BJ (cell line): ENCODE measurements at places on chromosomes 4 and X.

DNA sequence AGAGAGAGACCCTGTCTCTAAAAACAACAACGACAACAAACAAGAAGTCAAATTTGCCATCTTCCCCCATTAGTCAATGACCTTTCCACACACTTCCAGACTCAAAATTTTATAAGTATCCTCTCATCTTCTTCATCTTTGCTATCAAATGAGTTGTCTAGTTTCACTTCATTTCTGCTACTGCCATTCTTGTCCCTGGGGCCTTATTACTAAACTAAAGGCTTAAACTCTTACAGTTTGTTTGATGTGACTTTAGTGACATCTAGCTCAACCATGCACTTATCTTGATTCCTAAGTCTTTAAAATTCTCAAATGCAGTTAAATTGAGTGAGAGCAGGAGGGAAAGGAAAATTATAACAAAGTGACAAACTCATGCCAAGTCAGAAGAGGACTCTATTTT is 271.8 kb upstream of the GK2 start:
- no peak for DNase-seq

DNA sequence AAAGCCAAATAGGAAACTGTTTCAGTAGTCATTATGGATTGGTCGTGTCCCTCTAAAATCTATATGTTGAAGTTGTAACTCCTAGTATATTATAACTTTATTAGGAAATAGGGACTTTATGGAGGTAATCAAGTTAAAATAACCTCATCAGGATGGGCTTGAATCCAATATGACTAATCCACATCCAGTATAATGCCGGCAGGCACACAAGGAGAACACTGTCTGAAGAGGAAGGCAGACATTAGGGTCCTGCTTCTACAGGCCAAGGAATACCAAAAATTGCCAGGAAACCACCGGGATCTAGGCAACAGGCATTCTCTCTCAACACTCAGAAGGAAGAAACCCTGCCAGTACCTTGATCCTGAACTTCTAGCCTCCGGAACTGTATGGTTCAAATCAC is 130.3 kb downstream of the ATP10D start:
- no peak for DNase-seq

DNA sequence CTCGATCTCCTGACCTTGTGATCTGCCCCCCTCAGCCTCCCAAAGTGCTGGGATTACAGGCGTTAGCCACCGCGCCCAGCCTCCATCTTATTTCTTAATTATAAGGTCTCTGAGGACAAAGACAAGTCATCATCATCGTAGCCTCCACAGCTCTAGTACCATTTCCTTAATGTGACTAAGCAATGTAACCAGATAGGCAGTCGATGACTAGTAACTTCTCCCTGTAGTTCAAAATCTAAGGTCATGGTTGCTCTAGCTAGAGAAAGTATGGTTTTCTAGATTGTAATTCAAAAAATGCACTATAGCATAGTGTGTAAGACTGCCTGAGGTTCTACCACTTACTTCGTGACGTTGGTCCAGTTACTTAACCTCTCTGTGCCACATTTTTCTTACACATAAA is 6.9 kb downstream of the SLC39A8 start:
- DNase-seq = no peak

DNA sequence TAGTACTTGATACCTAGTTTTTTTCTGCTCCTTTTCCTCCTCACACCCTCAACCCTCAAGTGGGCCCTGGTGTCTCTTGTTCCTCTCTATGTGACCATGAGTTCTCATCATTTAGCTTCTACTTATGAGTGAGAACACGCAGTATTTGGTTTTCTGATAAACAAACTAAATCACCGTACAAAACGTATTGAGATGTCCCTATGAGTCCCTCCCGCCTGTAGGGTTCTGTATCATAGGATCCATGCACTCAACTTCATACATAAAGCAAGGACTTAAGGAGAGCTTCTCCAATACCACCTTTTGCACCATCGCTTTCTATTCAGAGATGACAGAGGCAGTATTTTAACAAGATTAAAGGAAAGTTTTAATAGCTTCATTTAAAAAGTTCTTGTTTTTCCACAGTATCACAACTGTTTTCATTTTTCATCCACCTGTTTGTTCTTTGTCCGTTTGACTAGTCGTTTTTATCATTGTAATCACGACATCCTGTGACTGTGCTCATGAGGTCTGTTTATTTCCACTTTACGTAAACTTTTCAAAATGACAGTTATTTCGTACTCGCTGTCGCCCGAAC is 457 bp upstream of the RAB9A start:
- DNase-seq = no peak

- no peak for DNase-seq
Observed at GRCh38 chrX:11965436-11965835, 172.8 kb upstream of the FRMPD4 start.

DNA sequence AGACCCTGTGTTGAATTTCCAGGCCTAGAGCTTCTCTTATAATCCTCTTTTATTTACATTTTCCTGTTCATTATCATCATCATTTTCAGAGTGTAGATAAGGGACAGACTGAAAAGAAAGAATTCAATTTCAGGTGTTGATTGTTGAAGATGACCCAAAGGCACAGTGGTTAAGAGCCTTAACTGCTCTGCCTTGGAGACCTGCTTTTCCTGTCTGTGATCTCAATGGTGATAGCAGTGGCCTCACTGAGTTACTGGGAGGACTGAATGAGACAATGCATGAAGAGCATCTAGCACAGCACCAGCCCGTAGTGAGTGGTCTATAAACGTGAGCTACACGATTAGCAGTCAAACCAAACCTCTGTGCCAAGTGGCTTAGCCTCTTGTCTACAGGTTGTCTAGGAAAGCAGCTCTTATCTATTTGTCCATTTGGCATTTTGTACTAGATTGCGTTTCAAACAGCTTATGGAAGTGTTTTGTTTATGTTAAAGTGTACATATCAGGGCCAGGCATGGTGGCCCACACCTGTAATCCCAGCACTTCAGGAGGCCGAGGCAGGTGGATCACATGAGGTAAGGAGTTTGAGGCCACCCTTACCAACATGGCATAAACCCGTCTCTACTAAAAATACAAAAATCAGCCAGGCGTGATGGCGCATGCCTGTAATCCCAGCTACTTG is 41.5 kb downstream of the SETD7 start:
- no peak for DNase-seq

- no peak for DNase-seq
Observed at GRCh38 chrX:71606536-71607216, 11.6 kb downstream of the CXCR3 start.

DNA sequence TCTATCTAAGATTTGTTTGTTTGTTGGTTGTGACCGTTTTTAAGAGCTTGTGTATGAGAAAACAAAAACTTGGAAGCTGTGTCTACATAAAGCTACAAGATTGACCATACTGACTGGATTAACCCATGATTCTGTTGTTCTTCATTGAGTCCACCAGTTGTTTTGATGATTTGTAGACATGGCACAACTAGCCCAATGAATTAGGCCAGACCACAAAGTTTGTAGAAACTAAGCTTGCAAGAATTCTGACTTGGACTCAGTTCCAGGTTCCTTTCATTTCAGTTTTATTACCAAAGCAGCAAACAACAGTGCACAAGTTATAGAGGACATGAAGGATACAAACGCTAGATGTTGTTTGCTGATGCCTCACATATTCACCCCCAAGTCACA is 119.3 kb downstream of the RASGEF1B start:
- DNase-seq = peak; percentile 40

DNA sequence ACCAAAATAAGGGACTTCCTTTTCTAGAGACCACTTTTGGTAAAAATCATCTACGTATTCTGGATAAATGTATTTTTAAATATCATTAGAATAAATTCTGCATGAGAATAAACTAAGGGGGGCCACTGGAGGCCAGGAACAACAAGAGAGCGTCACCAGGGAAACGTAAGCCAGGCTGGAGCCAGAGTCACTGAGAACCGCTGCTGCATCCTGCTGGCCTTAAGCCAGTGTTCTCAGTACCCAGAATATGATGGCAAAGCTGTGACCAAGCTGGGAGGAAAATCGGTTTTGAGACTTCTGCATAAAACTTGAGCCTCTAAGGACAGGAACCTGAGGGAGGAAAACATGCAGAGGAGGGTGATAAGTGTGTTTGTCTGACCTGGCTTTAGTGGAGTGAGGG is 63.0 kb upstream of the FAM9A start:
- no peak for DNase-seq

- DNase-seq = no peak
Observed at GRCh38 chrX:122641826-122642225, 542.3 kb upstream of the GRIA3 start.

GRCh38 chrX:6708041-6708440 is 173.1 kb upstream of the VCX3A start:
- peak; percentile 4 for DNase-seq

DNA sequence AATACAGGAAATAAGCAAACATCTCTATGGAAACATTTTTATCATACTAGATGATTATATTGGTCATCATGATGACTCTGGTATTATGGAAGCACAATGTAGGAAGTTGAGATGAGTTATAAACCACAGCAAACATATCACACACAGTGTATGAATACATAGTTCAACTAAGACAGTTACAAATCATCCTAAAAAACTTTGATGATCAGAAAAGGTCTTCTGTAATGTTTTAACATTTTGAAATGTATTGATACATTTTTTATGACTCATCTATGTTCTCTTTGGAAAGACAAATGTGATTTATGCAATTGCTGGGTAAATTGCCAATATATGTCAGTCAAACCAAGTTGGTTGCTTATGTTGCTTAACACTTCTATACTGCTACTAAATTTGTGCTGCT is 4.8 kb downstream of the CXCL3 start:
- DNase-seq = no peak

DNA sequence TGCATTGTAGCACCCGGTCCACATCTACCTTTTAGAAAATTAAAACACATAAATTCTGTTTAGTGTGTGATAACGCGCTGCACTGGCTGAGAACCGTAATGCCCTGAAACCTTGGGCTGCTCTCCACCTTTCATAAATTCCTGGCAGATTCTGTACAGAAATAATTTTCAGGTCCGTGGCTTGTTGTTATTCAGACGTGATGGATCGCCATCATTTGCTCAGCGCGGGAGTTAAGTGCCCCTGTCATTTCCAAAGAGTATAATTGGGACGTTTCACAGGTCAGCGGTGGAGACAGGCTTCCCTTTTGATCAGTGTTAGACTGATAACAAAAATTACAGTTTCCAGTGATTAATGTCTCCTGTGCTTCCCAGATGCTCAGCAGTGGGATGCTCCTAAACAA is 16.5 kb downstream of the UVSSA start:
- DNase-seq = no peak

DNA sequence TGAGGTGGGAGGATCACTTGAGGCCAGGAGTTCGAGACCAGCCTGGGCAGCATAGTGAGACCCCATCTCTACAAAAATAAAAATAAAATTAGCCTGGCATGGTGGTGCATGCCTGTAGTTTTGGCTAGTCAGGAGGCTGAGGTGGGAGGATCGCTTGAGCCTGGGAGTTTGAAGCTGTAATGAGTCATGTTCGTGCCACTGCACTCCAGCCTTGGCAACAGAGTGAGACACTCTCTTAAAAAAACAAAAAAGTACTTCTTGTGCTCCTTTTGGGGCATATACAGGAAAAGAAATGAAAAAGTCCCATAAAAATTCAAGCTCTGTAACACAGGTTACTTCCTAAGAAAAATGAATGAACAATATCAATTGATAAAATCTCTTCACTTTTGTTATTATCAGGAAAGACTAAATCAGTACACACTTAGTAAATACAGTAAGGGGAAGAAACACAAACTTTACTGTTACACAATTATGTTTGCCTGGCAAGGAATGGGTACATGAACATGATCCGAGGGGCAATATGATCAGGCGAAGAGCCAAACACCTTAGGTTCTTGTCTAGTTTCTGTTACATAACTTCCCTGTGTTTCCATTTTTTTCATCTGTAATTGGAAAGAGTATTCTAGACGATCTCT is 46.9 kb downstream of the CCDC158 start:
- peak; percentile 4 for DNase-seq

DNA sequence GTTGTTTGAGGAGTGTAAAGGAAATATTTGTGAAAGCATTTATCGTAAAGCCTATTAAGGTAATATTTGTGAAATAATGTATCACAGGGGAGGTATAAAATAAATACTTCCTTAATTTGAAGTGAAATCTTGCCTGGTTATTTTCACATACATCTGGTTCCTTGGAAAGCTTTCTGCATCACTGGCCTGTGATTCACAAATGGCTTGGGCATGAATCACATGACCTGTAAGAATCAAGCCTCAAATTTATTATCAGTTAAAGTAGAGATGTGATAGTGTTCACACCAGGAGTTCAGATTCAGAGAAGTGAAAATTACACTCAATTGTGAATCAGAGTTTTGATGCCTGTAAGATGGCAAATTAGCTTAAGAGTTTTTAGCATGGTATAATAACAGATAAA is 1911.4 kb downstream of the STIM2 start:
- peak; percentile 21 for DNase-seq

DNA sequence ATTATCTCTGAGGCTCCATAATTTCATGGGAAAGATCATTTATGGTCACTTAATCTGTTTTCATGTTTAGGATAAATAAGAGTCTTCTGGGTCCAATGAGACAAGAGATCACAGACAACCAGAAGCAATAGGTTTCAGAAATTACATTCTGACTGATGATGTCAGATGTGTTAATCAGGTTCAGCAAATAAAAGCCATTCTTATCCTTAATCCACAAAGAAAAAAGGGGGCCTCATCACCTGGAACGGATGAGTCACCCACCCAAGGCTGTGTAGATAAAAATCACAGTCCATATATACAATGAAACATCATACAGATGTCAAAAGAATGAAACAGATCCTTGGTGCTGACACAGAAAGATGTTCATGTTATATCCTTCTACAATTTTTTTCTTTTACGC is 36.6 kb downstream of the SYTL4 start:
- DNase-seq = no peak

DNA sequence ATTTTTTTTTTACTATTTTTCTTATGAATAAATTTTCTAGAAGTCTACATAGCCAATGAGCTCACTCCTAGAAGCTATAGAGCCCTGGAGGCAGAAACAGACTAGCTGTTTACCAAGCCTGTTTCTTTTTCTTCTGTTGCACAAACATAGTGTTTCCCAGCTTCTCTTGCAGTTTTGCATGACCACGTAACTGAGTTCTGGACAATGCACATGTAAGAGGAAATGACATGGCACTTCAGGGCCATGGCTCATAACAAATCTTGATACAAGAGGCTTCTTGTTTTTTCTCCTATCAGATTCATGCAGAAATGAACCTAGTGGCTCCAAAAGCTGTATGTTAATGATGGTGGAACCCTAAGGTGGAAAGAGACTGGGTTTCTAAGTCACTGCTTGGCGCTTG is 127.4 kb downstream of the ZNF330 start:
- no peak for DNase-seq

DNA sequence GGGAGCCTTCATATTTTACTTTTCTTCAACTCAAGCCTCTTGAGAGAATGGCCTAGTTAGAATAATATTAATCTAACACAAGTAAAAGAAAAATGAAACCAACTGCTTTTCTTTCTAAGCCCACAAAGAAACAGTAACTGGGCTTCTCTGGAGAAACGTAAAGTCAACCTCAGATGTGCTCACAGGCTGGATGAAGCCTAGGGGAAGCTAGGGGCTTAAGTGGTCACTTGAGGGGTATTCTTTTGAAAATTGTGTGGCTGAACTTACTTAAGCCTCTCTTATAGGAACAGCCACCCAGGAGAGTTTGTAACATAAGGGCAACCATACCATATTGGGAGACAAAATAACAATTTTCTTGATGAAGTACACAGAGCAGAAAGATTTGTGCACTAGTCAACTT is 279.0 kb downstream of the SPRY1 start:
- DNase-seq = no peak
